ENCODE measurements at places on chromosomes 16 and 17. TPM values are rescaled to one million over a fixed set of nuclear protein-coding genes. Genes with fewer than 3 reads are reported as not detected.

PRKAR1A gene
- total RNA-seq = 584 TPM

RNU2-1 gene
- total RNA-seq = 5,263 TPM

ALDH3A1 gene
- not detected for total RNA-seq

PPP1R1B gene
- total RNA-seq = 0.89 TPM
